NB4 (cell line): ENCODE measurements at places on chromosomes 16 and 17.

GRCh38 chr16:72791786-72792185 lies 256.1 kb downstream of the ZFHX3 start:
- no peak for DNase-seq

DNA sequence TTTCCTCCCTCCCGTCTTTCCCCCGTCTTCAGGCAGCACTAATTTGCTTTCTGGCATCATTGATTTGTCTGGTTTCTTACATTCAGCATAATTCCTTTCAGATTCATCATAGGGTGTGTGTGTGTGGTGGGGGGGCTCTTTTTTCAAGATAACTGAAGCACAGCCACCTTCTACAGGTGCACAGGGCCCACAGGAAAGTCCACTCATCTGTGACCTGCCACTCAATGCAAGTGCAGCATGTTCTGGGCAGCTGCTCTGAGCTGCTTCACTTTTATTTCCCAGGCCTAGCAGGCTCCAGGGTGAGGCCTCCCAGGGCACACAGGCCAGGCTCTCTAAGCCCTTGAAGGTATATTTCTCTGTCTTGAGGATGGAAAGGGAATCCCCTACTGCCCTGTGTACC lies 35.2 kb upstream of the MYH10 start:
- no peak for DNase-seq

GRCh38 chr16:57333402-57333801 lies 25.2 kb upstream of the CCL22 start:
- DNase-seq = no peak

- DNase-seq = peak; percentile 96
Observed at GRCh38 chr17:58335779-58336455, 7.3 kb upstream of the TSPOAP1 start.
